Tibial artery (tissue), 4 donors: ENCODE measurements at places on chromosomes 3 and 15.

DNA sequence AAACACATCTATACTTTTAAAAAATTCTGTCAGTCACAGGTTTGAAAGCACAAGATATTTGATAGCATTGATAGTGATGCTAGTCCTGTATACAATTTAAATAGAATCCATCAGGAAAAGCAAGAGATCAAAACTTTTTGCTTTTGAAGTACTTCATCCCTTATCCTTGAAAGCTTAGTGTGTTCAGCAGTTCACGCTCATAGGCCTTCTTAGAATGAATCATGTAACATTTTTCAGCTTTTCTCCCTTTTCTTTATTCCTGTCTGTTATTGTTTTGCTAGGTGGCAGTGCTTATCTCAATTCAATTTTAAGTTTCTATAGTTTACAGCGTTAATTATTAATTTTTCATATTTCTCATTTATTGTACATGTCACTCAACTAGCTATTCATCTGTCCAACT lies 69.1 kb downstream of the FGF7 start:
- no peak for DNase-seq

- no peak for DNase-seq
These were observed 6.0 kb downstream of the IQGAP1 start for GRCh38 chr15:90394074-90394473.

- DNase-seq, result no peak
These were observed 159.7 kb upstream of the MBNL1 start for GRCh38 chr3:152109038-152109437.

DNA sequence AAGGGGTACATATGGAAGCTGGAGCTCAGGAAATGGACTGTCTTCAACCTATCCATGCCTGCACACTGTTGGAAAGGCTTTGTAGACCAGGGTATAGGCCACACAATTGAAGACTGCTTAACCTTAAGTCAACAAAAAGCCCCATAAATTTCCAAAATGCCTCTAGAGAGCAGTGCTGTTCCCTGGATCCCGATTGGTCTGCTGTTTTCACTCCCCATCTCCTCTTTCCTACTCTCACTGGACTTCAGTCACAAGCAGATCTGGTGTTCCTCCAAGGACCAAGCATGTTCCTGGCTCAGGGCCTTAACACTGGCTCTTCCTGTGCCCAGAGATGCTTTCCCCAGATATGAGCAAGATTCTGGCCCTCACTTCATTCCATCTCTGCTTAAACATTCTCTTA lies 22.8 kb upstream of the LRRC34 start:
- DNase-seq, result no peak

- DNase-seq, result no peak
These were observed 6.1 kb downstream of the CRYBG3 start for GRCh38 chr3:97827741-97828471.

GRCh38 chr3:145224886-145225285 lies 936.1 kb downstream of the PLOD2 start:
- DNase-seq, result no peak

DNA sequence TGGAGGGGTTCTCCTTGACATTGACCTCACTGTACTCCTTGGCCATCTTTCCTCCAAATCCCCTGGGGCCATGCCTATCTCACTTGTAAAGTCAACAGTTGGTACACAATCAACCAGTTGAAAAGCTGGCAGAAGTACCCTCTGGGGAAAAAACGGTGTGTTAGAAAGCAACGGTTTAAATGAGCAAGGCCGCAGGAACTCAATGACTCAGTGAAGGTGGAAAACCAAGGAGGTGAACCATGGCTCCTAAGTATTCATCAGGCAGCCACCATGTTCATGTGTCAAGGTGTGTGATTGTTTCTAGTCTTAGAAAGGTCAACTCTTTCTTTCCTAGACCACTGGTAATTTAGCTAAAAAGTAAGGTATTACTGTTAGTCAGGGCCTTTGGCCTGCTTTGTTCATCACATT lies 130.9 kb upstream of the SATB1 start:
- DNase-seq, result no peak

DNA sequence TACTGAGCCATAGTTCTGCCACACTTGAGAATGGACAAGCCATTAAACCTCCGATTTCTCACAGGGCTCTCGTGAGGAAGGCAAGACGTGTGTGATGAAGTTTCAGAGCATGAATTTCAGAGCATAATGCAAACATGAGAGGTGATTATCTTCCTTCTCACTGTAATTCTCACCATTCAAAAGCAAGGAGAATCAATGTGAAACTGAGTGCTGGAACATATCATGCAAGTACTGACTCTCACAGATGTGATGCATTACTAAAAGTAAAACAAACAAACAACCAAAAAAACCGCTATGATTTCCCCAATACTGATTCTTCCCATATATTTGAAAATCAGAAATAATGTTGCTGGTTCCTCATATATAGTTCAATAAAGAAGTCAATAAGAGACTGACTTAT lies 23.7 kb downstream of the P3H2 start:
- no peak for DNase-seq

- DNase-seq, result no peak
These were observed 37.9 kb upstream of the DLG1 start for GRCh38 chr3:197336348-197336747.

GRCh38 chr15:85445361-85445760 lies 65.0 kb downstream of the AKAP13 start:
- DNase-seq, result no peak

DNA sequence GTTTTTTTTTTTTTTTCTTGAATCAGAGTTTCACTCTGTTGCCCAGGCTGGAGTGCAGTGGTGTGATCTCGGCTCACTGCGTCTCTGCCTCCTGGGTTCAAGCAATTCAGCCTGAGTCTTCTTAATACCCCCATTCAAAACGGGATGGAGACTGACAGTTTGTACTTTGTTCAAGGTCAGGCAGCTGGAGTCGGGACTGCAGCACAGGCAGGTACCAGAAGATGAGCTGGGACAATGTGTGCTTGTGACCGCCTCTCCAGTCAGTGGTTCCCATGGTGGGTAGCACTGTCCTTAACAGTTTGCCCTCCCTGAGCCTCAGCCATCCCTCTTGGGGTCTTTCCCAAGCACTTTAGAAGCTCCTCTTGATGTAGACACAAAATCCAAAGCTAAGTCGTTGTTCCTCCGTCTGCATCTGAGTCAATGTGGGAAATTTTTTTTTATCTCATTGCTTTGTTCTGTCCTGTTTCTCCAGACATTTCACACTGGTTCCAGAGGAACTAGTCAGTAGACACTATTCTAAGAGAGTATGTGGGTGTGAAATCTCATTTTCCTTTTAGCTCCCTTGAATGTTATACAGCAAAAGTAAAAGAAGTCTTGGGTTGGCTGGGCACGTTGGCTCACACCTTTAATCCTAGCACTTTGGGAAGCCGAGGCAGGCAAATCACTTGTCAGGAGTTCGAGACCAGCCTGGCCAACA lies 5.3 kb upstream of the TTLL13 start:
- no peak for DNase-seq

DNA sequence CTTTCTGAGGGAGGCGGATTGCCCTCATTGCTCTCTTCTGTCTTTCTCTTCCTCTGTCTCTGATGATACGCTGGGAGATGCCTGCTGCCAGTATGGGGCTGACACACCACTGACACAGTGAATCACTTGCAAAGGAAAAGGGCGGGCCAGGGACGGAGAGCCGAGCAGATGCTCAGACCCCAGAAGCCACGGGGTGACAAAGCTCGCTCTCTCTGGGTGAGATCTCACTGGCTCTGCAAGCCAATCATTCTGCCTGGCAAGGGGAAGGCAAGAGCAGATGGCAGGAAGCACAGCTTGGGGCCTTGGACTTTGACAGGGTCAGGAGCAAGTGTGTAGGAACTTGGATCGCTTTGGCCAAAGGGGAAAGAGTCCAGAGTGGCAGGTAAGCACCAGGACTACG lies 198.7 kb downstream of the NTRK3 start:
- no peak for DNase-seq

- no peak for DNase-seq
These were observed 232.5 kb upstream of the ST8SIA2 start for GRCh38 chr15:92161039-92161670.
